H9 (cell line): ENCODE measurements at places on chromosomes 1 and 21.

GRCh38 chr1:221415651-221416050, 326.2 kb downstream of the DUSP10 start:
- no peak for DNase-seq

GRCh38 chr1:164709126-164709525, 150.1 kb downstream of the PBX1 start:
- no peak for DNase-seq

GRCh38 chr1:200626853-200627534, 6.4 kb upstream of the KIF14 start:
- no peak for DNase-seq

GRCh38 chr1:68270951-68271350, 38.6 kb upstream of the WLS start:
- no peak for DNase-seq

- DNase-seq: no peak
Observed at GRCh38 chr21:26366781-26367180, 196.2 kb upstream of the APP start.

GRCh38 chr1:145983960-145984830, 12.2 kb downstream of the TXNIP start:
- DNase-seq: no peak

- DNase-seq: no peak
Observed at GRCh38 chr1:231575472-231575871, 47.0 kb downstream of the TSNAX start.

DNA sequence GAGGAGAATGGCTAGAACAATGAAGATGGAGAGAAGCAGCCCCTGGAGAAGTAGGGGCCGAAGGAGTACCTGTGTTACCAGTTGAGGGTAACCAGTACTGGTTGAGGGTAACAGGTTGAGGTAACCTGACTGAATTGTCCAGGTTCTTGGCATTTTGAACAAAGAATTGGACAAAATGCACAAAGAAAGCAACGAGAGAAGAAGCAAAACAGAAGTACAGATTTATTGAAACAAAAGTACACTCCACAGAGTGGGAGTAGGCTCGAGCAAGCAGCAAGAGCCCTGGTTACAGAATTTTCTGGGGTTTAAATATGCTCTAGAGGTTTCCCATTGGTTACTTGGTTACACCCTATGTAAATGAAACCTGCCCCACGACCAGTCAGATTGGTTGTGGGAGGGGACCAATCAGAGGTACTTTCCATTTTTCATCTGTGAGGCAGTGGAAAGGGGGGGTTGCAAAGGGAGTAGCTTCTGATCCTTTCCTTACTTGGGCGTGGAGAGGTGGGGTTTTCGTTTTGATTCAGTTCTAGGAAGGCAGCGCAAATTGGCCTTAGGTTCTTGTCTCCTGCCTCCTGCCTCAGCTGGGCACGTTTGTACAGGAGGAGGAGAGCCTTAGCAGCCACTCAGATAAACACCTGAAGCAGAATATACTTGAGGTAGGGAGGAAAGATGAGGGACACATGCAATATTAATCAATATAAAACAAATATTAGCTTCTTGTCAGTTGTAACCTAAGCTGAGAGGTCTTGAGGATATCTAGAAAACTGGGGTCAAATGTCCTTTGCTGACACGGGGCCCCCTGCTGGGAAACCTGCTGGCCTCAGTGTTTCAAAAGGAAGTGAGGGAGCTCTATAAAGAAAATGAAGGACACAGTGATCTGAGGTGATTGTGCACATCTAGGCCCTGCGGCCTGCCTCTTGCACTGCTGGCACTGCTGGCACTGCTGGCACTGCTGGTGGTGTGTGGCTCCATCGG, 14.3 kb upstream of the LSM10 start:
- DNase-seq: peak; percentile 52

DNA sequence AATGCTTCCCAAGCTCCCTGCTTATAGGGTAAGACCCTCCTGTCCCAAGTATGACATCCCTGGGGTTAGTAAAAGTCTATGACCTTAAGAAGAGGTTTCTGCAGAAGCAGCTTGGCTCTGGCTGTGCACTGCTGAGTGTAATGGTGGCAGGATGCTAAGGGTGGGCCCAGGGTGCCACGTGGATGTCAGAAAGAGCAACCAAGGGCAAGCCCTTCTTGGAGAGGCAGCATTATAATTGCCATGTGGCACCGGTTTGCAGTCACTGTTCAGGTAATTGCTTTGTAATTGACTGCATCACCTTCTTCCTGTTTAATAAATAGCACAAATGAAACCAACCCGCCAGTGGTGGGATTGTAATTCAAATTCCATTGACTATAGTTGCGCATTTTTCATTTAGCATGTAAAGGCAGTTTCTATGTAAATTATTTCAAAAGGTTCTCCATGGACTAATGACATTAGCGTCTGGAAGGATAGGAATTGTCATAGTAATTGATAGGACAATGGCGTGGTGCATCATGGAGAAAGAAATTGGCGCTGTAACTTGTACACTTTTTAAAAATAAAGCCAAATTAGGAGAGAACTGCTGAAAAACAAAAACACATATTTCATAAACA, 490.6 kb upstream of the VAMP3 start:
- no peak for DNase-seq
